ENCODE measurements at places on chromosomes 3 and 15.

GRCh38 chr15:64697911-64698369 lies 77.4 kb downstream of the RBPMS2 start:
- no peak for DNase-seq

- no peak for DNase-seq
Measured at GRCh38 chr15:92061511-92062195, 208.1 kb downstream of the SLCO3A1 start.

- no peak for DNase-seq
Measured at GRCh38 chr3:15989419-15989818, 185.1 kb upstream of the GALNT15 start.

- no peak for DNase-seq
Measured at GRCh38 chr15:55907797-55908196, 85.6 kb downstream of the NEDD4 start.

DNA sequence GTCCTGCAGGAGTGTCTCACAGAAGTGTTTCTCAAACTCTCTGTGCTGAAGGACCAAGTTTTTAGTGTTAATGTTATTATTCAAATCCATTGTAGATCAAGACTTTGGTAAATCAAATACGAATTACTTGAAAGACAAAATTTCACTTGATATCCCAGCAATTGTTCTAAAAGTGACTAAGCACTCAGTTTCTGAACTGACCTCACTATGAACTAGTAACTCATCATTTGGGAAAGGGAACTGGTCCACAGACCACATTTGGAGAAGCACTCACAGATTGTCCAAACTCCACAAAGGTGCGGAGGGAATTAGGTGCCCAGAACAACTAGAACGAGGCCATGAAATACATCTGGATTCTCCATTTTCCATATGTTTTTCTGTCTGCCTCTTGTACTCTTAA lies 25.6 kb downstream of the FAM43A start:
- no peak for DNase-seq

GRCh38 chr3:78792212-78792611 lies 975.6 kb downstream of the ROBO1 start:
- DNase-seq = no peak

DNA sequence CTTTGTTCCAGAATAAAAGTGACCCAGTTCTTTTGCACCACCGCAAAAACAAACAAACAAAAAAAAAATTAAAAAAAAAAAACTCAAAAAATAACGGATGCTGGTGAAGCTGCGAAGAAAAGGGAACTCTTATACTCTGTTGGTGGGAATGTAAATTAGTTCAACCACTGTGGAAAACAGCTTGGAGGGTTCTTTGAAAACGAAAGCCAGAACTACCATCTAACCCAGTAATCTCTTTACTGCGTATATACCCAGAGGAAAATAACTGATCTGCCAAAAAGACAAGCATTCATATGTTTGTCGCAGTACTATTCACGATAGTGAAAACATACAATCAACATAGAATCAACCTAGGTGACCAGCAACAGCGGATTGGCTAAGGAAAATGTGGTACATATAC lies 298.9 kb upstream of the CBLB start:
- no peak for DNase-seq

DNA sequence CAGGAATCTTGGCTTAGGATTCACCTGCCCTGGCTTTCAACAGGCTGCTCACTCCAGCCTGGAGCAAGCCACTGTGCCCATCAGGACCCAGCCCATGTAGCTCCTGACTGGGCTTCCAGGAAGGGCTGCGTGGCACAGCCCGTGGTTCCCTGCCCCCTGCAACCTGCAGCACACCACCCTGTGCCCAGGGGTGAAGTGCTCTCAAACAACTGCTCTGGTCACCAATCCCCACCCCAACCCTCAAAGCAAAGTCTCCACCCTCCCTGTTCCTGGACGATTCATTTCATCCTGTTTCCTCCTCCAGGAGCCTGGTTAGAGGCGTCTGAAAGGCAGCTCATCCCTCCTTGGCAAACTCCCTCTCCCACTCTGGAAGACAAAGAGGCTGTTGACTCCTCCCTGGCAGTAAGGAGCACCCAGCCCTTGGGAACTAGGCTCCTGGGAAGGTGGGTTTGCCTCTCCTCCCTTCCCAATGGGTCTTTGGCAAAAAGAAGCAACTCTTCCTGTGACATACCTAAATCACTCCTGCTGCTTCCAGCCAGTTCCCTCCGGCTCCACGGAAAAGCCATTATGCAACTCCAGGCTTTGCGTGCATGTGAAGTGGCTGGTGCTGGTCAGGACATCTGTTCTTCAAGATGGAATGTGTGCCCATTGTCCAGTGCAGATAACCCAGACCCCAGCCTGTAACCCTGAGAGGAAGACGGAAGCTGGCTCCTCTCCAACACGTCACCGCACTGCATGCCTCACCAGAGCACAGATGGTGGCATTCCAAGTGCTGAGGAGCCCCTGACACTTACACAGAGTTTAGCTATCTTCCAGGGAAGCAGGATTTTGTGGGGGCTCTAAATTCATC lies 29.1 kb upstream of the VIPR1 start:
- DNase-seq = no peak

GRCh38 chr3:196377321-196377720 lies 39.1 kb upstream of the TM4SF19 start:
- DNase-seq = no peak

GRCh38 chr15:52068004-52068615 lies 44.5 kb downstream of the BCL2L10 start:
- DNase-seq = no peak

DNA sequence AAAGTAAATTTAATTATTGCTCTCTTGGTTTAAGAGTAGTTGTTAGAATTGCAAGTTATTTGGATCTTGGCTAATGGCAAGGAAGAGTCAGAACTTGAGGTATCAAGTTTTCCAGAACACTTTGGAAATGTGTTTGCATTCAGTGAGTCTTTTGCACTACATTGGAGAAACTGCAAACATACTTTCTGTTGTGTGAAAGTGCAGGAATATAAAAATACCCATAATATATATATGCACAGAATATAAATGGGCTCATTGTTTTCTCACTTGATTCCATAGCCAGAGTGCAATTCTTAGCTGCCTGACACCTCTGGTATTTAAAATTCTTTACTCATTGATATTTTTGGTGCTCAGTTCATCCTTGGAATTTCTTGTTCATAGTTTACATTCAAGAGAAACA lies 92.9 kb downstream of the HCN4 start:
- DNase-seq = no peak

- DNase-seq = no peak
Measured at GRCh38 chr3:152857082-152857481, 22.2 kb downstream of the P2RY1 start.

DNA sequence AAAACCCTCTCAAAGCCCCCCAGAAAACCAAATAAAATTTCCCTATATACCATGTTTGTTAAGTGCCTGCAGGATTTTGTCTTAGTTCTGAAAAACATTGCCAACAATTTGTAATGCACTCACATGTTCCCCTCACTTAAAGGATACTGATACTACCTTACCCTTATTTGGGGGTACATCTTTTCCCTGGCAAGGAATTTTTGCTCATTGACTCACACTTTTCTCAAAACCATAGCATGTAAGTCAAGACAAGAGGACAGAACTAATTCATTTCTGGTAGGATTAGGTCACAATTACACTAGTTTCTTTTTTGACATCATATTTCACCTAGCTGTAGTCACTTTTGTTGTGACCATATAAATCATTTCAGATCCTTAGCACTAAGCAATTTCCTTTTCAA lies 222.2 kb downstream of the THRB start:
- no peak for DNase-seq

GRCh38 chr15:68347392-68347791 lies 69.8 kb downstream of the FEM1B start:
- no peak for DNase-seq

- no peak for DNase-seq
Measured at GRCh38 chr3:31635545-31635944, 102.8 kb downstream of the STT3B start.

- DNase-seq = no peak
Measured at GRCh38 chr15:82313446-82313845, 35.8 kb downstream of the GOLGA6L10 start.

GRCh38 chr3:142844339-142844977 lies 44.4 kb downstream of the PCOLCE2 start:
- no peak for DNase-seq

DNA sequence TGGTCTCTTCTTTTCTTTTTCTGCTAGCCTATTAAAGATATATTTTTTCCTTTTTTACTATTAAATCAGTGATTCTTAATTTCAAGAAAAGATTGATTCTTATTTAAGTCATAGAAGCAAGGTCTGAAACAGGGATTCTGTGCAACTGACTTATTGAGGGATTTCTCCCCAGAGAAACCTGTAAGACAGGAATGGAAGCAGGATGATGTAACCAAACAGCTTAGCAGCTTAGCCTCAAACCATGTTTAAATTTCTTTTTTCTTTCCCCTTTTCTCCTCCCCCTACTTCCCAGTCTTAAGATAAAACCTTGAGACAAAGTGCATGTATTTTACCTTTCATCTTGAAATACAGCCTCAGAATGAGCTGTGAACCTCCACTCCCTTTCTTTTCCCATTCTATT lies 322.8 kb downstream of the NEK10 start:
- DNase-seq = no peak

DNA sequence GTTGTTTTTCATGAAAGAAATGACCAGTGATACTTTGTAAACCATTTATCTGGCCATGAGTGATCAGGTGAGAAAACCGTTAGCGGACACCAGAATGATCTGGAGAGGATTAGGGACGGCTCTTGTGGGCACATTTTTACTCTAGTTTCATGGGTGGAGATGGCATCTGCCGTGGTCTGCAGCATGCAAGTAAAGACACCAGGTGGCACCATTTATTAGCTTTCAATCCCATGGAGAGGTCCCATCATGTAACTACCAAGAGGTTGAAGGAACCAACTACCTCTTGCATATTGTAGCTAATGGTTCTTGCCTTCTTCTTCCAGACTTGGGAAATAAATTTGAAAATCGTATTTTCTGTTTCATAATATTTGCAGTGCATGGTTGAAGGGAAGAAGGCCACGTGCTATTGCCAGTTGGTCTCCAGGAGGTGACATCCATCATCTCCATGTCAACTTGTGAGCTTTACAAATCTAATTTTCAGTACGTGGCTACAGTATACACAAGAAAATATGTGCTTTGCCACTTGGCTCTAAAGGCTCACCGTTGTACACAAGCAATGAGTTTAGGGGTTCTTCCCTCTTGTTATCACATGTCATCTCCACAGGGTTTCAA lies 1.5 kb upstream of the MAPKBP1 start:
- DNase-seq = peak; percentile 19

DNA sequence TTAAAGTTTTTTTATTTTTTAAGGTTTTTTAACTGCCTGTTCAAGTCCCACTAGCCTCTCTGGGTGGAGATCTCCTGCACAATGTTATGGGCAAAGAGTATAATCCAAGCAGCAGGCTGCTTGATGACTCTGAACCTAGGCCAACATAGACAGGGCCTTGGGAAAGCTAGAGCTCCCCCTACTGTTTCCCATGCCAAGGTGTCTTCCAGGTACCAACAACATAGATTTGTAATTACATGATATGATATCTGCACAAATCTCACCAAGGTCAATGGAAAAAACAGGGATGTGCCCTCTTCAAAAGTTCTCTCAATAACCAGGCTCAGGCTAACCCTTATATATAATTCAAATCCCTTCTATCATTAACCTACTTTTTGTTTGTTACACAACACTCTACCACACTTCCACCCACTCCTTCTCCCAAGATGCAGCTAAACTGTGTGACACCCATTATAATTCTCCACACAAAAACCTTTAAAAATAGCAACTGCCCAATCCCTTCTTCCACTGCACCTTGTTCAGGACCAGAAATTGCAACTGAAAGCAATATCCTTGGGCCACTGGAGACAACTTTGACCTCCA lies 43.8 kb downstream of the RBM15B start:
- DNase-seq = no peak

GRCh38 chr3:33438881-33439545 lies 1.2 kb downstream of the UBP1 start:
- DNase-seq = no peak

DNA sequence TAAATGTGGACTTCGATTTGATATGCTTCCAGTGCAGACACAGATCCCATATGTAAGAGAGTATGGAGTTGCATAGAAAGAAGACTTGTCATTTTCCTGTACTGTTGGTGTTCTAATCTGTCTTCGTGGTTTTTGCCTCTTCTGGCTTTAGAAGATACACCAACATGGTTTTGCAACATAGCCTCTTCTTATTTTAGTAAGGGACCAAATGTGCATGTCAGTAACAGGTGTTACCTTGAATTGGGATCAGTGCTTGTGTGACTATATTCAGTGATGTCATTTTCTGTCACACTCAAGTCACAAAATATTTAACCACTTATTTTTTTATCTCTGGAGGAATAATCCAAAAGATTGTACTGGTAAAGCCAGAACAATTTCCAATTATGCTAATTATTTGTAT lies 140.4 kb downstream of the SNRPN start:
- no peak for DNase-seq

DNA sequence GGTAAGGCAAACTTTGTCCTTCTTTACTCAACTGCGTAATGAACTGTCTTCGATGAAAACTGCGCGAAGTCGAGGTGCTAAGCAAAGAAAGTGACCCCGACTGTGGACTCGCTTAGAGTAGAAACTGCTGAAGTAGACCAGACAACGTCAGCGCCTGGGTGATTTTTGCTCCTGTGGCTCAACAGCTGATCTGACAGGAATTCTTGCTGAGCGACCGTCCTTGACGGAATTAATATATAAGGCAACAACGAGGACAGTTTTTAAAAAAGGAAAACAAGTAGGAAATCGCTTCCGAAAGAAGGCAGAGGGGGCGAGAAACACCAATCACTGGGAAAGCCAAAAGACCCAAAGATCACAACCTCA lies 541 bp downstream of the RPS27L start:
- no peak for DNase-seq

DNA sequence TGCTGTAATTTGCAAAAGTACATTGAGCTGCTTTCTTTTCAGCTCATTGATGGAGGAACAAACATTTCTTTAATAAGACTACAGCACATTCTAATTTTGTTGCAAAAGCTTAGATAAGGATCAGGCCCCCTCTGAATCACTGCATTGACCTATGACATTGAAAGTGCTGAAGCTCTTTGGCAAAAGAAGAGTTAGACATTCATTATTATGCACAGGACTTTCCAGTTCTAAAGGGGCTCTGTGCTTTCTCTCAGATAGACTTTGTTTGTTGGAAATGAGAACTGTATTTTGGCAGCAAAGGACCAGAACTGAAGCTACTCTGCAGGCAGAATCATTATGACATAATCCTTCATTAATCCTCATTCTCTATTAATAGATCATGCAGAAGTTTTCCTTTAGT lies 252.9 kb upstream of the SOX2 start:
- no peak for DNase-seq

DNA sequence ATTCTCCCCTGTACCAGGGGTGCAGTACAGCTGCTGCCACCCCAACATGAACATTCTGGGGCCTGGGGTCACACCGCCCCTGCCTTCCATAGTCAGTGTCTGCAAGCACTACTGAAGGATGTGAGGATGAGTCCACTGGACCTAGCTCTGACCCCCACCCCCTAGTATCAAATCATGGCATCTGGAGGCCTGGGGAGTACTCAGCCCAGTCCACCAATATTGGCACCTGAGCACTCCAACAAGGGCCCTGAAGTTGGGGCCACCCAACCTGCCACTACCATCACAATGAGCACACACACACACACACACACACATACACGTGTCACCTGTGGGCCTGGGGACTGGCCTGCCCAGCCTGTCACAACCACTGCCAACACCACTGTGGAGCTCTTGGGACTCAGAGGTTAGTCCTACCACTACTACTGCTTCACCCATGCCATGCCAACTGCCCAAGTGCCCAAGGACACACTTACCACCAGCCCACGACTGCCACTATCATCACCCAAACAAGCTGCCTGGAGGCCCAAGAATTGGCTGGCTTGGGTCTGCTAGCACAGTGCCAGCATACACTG lies 253.9 kb downstream of the MCTP2 start:
- DNase-seq = no peak
